ENCODE measurements at places on chromosomes 4 and X.

DNA sequence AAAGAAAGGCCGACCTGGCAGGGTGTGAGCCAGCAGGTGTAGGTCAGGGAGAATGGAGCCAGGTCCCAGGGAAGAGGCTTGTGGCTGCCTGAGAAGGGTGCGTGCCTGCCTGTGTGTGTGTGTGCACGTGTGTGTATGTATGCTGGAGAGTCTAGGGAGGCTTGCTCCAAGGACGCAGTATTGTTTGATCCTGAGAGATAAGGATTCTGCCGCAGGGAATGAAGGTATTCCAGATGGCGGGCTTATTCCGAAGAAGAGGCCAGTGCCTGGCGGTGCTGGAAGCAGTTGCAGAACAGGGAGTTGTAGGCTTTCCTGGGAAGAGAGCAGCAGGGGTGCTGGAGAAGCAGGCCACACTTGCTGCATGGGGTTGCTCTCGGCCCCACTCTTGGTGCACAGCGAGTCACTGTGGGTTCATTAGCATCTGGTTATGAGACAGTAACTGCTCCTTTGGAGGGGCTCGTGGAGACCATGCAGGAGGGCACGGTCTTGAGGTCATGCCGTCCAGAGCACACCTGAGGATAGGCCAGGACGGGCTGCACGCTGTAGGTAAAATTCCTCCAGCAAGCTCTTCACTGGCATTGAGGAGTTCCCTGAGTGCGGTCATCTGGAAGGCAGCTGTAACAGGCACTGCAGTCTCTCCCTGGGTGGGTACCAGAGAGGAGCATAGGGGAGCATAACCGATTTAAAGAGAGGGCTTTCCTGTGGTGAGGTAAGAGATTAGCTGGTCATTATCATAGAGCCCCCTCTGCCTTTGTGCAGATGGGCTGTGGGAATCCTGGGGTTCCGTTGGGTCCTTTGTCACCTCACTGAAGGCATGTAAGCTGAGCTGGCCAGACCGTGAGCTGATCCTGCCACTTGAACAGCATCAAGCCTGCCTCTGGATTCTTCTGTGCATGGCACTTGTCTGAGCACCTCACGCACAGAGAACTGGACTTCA is 29.9 kb upstream of the MSANTD1 start:
- DNase-seq, result no peak

DNA sequence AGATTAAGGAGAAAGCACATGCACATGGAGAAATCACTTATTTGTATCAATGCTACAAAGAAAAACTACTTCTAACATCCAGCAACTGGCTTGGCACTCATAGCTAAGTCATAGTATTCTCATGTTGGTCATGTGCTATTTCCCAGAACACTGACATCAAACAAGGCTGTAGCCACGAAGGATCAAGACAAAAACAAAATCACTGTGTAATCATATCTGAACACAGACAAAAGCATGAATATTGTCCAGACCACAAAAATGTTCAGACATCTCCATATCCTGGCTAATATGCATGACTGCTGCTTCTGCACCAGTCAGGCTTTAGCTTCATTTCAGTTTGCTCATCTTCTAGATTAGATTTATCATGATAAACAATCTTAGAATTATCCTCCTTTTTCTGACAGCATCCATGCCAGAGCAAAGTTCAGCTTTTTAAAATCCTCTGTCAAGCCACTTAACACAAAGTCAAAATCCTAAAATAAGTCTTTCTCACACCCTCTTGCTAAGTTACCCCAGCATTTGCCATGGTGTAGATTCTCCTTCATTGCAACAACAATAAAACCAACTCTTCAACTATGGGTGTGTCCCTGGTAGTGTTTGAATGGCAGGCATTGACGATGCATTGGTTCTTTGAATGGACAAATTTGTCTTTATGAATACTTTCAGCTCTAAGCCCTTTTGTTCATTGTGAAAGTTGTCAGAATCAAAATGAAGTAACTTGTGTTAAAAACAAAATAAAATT is 39.1 kb upstream of the NPFFR2 start:
- no peak for DNase-seq

DNA sequence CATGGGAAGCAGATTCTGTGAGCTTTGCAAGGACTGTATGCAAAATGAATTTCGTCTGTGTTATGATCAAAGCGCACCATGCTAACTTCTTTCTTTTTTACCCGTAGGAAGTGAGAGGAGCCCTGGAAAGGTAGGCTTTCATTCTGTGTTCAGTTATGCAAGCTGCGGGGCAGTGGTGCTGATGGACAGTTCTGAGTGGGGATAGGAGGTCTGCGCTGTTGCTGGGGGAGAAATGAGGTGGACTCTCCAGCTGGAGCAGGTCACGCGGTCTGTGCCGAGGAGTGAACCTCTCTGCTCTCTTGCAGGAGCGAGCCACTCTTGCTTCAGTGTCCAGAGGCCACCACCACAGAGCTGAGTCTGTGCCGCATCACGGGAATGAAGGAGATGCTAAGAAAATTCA is 4.5 kb downstream of the TRIML1 start:
- DNase-seq, result no peak

GRCh38 chrX:110321081-110321480 is 3.2 kb upstream of the AMMECR1 start:
- DNase-seq, result no peak

DNA sequence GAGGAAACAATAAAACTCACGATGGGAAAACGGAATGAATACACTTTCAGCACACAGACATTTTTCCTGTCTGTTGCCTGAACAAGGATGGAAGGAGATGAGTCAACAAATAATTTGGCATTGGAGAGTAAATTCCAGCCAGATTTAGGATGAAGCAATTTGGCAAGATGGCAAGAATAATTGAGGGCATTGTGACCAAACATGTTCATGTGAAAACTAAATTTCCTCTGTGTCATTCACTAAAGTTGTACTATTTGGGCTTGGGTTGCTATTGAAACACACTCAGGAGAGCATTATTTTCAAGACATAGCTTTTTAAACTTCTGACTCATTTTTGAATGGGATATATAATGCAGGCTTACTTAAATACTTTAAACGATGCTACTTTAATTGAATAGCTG is 1614.4 kb downstream of the PCDH19 start:
- no peak for DNase-seq

GRCh38 chr4:16124232-16124631 is 40.4 kb upstream of the PROM1 start:
- DNase-seq, result no peak

GRCh38 chr4:138981930-138982390 is 33.6 kb upstream of the NOCT start:
- no peak for DNase-seq

DNA sequence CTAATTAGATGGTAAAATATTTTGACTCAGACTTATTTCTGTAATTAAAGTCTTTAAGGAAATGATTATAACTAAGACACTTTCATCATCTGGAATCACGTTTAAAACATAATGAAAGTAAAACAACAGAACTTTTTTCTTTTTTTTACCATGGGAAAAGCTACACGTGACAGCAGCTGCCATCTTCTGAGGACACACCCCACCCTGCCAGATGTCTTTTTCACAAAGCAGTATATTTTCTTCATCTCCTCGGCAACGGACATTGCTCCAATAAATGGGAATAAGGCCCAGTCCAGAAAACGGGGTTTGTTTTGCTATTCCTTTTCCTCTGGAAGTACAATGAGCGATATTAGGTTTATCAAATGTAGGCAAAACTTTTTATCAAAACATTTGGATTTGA is 17.5 kb downstream of the PRSS12 start:
- DNase-seq, result no peak

DNA sequence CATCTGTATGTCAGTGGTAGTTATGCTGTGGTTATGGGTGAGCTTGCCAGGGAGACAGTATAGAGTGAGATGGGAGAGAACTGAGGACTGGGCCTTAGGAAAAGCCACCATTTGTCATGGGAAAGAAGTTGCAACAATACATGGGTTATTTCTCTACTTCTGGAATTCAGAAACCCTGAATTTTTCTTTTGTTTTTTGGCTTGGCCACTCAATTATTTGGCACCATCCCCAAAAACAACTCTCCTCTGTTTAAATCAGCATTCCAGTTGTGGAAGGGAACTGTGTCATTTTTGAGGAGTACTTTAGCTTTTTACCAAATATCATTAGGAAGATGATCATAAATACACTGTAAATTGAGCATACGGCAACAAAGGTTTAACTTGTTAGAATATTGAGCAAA is 41.1 kb upstream of the ACSL4 start:
- no peak for DNase-seq

DNA sequence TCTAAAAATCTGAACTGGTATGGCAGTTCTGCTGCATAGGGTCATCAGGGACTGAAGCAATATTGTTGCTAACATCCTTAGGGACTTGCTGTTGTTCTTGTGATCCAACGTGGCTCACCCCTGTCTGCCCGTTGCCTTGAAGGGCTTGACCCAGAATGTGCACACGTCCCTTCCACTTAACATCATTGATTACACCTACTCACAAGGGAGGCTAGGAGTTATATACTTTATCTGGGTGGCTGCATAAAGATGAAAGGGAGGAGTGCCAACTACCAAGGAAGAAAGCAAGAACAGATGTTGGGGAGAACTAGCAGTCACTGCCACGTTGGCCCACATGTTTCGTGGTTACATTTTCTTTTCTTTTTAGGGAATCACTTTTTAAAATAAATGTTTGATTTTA is 34.0 kb downstream of the SLC9A6 start:
- no peak for DNase-seq

- DNase-seq, result no peak
These were observed 211.6 kb upstream of the CXCL13 start for GRCh38 chr4:77393996-77394395.

GRCh38 chr4:123833171-123833643 is 436.6 kb downstream of the SPRY1 start:
- DNase-seq, result no peak

DNA sequence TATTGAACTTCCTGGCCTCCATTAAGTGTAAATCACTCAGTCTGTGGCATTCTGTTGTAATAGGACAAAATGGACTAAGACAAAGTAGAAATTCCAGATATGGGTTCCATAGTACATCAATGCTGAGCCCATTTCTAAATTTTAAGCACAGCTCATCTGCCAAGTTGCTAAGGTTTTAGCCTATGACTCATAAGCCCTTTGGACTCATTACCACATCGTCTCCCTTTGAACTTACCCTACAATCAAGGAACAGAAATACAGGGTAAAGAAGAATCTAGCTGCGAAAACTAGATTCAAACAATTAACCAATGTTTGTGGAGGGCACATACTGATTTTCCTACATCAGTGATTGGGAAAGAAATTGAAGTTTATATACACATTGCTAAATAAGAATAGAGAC is 31.8 kb downstream of the NAA11 start:
- no peak for DNase-seq

DNA sequence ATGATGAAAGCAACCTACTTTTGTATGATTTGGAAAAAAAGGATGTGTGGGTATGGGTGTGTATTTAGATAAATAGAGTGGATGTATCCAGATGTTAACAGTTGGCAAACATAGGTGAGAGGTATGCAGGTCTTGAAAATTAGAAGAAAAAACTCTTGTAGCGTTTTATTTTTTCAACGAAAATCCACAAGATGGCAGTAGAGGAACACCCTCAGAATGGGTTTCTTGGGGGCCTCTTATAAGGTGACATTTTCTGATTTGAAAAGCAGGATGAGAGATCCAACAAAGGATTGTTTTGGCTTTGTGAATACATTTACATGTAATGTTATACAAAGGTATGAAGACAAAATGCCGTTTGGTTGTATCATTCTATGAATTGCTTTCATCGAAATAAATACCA is 68.3 kb downstream of the FMR1NB start:
- peak; percentile 66 for DNase-seq

- DNase-seq, result no peak
These were observed 10.0 kb upstream of the SGMS2 start for GRCh38 chr4:107814758-107815157.

DNA sequence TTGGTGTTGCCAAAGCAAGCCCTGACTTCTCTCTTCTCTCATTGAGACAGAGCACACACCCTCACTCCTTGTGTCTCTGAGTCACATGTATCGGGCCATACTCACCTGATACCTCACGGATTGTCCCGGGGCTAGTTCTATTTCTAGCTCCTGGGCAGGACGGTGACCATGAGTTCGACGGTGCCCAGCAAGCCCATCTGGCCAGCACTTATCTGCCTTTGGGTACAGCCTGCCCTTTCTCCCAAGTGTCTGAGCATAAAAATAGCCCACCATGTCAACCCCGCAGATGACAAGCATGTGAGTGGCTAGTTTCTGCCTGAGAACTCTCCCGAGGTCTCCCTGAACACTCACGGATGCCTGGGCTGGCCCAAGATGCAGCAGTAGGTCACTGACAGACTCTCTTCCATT is 158.5 kb downstream of the DHRSX start:
- no peak for DNase-seq

GRCh38 chrX:136215559-136215958 is 35.6 kb downstream of the MAP7D3 start:
- no peak for DNase-seq
